Eye (tissue), 1 donor: ENCODE measurements at places on chromosomes 3 and 15.

DNA sequence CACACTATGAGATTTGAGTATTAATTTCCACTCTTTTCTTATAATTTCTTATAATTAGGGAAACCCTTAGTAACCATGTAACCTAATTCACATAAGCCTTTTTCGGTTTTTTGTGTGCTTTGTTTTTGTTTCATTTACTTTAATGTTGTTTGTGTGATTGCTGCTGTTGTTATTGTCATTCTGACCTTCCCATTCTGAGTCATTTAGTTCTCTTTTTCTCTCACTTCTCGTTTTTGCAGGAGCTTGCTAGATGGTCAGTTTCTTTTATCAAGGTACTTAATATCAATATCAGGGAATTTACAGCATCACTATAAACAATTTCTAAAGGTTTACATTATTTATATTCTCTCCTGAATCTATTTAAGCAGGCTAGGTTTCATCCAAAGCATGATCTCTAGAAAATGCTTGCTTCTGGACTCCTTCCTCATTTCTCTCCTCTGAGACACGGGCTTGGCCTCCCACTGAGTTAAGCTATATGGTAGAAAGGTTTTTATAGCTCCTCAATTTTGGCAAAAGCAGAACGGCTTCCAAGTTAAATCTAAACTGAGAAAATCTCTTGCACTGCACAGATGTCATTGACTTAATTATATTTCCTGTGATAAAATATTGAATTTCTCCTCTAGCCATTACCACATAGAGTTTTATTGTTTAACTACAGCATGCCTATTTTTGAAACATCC lies 534.2 kb downstream of the NSUN3 start:
- DNase-seq: no peak

DNA sequence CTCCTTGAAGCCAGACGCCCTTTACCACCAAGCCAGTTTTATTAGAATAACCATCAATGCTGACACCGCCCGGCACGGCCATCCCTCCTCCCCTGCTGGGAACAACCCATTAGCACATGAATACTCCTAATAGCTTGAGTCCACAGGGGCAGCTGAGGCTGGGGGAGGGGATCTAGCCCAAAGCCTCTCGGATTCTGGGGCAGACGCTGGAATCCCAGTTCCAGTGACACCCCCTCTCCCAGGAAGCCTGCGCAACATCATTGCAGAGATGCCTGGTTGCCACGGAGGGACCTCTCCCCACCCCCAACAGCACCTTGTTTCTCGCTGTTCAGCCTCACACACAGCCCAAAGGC lies 1.2 kb upstream of the LINGO1 start:
- DNase-seq: no peak

DNA sequence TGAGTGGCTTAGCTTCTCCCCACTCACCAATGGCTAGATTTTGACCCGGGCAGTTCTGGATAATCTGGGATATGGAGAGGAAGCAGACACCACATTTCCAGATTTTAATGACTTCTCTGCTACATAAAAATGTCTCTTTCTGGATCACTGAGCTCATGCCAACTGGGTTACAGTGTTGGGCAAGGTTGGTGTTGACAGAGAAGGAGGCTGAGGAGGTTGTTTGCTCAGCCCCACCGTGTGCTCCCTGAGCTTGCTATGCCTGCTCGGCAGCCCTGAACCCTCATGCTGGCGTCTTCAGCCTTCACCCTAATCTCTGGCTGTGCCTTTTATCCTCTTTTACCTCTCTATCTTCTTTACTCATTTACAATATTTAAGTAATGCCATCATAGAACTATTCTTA lies 53.0 kb upstream of the KPNA4 start:
- no peak for DNase-seq

DNA sequence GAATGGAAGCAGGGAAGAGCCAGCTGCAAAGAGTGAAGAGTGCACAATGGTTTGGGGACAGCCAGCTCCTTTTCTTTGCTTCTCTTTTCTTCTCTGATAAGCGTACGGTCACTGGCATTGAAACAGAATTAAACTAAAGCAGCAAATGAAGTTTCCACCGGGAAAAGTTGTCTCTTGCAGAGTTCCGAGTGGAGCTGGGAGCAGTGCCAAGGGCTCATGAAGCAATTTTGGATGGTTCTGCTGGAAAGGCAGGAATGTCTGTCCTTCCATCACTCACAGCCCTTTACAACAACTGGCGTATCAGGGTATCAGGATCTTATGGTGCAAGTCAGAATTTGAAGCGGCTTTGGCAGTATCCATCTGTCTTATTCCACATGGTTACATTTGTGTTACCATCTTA lies 1042.9 kb downstream of the NTRK3 start:
- DNase-seq: no peak
